ENCODE measurements at places on chromosomes 3 and 15.

- DNase-seq = no peak
These were observed 61.2 kb upstream of the LRTM1 start for GRCh38 chr3:54988838-54989630.

DNA sequence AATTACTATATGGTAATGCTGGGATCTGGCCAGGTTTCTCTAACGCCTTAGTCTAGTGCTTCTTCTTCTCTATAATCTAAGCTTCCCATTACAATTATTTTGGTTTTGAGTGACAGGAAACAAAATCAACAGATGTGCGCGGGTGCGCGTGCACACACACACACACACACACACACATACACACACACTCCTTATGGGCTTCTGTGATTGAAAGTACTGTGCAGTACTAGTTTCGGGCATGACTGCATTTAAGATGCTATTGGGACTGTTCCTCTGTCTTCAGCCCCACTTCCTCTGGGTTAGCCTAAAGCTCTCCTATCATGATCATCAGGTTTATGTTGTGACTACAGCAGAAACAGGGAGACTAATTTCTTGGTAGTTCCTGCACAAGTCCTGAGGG, 32.2 kb downstream of the EPHB1 start:
- DNase-seq = no peak

DNA sequence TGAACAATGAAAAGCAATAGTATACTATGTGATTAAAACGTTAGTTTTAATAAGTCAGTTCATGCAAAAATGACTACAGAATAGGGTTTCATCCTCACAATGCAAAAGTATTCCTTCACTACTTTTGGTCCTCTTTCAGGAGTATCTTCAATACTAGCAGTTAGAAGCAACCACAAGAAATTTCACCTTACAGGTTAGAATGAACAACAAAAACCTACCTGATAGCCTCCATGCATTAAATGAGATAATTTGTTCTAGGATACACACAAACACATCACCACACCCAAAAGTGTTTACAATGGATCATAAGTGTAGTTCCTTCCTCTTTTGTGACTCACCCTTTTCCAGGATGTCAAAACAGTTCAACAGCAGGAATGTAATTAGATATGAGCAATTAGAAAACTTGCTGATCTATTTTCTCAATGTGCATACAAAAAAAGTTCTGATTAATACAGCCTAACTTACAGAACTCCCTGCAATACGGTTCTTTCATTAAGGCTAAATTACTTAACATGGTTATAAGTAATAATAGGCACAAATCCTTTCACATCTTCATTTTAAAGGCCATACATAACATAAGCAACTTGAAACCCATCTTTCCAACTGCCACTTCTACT, 21.6 kb downstream of the UACA start:
- peak; percentile 37 for DNase-seq

DNA sequence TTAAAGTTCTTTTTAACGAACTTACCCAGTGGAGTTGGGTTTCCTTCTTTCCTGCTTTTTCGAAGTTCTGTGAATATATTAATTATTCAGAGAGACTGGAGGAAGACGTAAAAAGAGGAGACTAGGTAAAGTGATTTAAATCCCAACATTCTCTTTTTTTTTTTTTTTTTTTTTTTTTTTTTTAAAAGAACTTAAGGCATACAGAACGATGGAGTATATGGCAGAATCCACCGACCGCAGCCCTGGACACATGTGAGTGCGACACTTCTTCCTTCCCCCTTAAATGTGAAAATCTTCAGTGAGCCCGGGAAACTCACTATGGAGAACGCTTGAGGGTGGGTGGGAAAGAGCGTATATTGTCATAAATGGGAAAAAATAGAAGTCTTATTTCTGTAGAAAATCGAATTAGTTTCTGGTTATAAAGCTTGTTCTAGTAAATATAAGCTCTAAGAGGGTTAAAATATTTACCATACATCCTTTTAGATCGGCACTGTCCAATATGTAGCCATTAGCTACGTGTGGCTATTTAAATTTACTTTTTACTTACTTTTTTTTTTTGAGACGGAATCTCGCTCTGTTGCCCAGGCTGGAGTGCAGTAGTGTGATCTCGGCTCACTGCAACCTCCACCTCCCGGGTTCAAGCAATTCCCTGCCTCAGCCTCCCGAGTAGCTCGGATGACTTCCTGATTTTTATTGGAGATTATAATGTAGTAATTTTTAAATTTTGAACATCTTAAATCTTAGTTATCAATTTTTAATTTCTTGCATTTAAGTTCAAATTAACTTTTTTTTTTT, 892 bp downstream of the NMD3 start:
- DNase-seq = no peak

GRCh38 chr3:100602506-100603444, 6.6 kb upstream of the ADGRG7 start:
- DNase-seq = peak; percentile 35

DNA sequence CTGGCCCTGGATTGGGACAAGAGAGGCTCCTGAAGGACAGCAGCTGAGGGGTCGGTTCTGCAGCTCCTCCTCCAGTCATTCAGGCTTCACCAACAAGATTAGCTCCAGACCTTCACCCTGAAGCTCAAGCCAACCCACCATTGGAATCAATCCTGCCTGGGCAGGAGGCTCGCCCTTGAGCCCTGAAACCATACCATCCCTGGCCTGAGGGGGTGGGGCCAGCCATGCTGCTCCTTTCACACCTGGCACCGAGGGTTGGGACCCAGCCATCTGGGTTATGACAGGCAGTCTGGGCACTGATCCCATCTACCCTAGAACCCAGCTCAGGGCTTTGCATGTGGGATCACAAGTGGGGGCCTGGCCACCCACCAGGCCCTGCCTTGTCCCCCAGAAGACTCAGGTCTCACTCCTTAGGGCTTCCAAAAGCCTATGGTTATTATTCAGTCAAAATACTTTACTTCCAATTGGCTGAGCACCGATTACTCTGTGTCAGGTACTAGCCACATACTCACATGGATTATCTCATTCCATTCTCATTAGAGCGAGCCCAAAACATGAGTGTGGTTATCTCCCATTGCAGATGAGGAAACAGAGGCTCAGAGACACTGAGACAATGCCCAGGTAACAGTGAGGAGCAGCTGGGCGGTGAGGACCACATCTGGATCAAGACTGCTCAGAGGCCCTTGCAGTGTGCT, 3.1 kb downstream of the ABHD14B start:
- DNase-seq = no peak

- no peak for DNase-seq
These were observed 54.0 kb upstream of the TMEM108 start for GRCh38 chr3:132984181-132984580.

- DNase-seq = no peak
These were observed 215.9 kb upstream of the STAC start for GRCh38 chr3:36164400-36164799.

- peak; percentile 17 for DNase-seq
These were observed 11.4 kb upstream of the RASGRF1 start for GRCh38 chr15:79101866-79102581.
